Stimulated activated CD8-positive, alpha-beta memory T cell treated with anti-CD3 and anti-CD28 coated beads, Interleukin-4, amount 100 ng/mL, for 48 hours (primary cell): ENCODE measurements at places on chromosomes 12 and 14.
A peak's percentile ranks its signal among the peaks of the same experiment; 100 is the strongest.

GRCh38 chr12:6465467-6466183, 4.9 kb downstream of the VAMP1 start:
- peak; percentile 57 for DNase-seq

- DNase-seq: no peak
Observed at GRCh38 chr14:78875049-78875448, 704.9 kb downstream of the NRXN3 start.

- no peak for DNase-seq
Observed at GRCh38 chr12:113058553-113058952, 2.0 kb downstream of the DTX1 start.

DNA sequence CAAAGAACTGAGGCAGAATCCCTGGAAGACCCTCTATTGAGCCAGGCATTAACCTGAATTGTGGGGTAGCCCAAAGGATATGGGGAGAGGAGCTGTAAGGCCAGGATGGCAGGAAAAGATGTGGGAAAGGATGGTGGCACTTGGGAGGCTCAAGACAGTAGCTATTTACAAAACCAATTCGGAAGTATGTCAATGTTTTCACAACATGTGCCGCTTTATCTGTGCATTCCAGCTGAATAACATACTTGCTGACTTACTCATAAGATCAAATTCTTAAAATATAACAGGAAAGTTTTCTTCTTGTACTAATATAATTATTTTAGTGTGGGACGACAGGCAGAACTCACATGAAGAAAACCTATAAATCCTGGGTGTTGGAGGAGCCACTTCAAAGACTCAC, 10.6 kb downstream of the BBS10 start:
- DNase-seq: no peak

DNA sequence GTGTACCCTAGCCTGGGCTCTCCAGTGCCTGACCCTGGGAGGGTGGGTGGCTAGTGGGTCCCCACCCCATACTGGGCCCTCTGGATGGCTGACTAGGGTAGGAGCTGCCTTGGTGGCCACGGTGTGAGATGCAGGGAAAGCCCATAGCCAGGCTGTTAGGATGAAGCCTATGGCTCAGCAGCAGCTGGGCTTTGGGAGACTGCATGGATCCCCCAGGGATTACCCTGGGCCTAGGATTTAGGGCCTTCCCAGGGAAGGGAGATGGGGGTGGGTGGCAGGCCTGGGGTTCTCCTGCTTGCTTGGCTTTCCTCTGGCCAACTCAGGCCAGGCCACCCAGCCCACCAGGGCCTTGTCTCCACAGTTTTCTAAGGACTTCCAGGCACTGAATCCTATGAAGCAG, 6.3 kb downstream of the GSTZ1 start:
- DNase-seq: no peak

DNA sequence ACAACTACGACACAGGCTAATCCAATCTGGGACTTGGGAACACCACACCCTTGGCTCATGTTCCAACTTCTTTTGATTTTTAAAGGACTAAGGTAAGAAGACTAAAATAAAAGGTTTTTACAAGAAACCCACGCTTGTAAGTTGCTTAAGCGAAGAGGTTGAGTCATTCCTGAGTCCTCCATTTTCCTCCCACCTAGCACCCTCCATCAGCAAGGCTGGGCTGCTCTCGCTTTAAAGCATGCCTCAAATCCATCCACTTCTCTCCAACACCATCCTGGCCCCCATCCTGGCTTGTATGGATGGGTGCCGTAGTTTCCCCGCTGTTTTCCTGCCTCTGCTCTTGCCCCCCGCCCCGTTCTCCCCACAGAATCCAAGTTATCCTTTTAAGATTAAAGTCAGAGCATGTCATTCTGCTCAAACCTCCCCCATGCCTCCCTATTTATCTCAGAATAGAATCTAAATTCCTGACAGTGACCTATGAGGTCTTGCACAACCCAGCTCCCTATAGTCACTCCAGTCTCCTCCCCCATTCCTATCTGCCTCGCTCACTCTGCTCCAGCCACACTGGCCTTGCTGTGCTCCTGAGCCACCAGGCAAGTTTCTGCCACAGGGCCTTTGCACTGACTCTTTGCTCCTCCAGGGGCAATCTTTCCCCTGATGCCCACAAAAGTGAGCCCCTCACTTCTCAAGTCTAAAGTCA, 34.5 kb downstream of the SCARB1 start:
- no peak for DNase-seq

DNA sequence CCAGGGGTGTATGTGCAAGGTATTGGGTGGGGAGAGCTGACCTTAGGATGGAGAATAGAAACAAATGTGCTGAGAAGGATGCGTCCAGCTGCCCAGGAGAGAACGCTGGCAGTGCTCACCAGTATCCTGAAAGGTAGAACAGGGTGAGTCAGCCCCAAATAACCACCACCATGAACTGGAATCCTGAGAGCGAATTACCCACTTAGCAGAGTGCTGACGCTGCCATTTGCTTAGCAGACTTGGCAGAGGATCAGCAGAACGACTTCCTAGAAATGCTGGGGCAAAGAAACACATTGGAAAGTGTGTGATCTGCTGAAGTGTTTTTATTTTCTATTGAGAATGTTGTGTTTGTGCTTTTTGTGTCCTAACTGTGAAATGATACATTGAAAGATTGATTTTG, 213.6 kb downstream of the ADGRD1 start:
- no peak for DNase-seq

DNA sequence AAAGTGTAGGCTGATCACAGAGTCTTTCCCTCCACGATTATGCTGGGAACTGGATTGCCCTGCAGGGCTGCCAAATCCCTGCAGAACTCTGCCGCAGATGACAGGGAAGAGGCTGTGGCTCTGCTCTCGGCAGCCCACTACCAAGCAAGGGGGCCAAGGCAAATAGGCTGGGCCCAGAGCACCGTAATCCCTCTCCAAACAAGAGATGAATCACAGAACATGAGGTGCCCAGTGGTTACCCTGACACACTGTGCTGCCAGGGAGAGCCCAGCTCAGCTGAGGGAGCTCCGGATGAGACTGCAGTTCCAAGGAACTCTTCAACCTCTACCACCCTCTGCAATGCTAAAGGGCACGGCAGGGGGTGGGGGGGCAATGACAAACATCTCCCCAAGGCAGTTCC, 33.9 kb downstream of the STON2 start:
- DNase-seq: no peak

- DNase-seq: no peak
Observed at GRCh38 chr14:30305346-30305745, 253.6 kb upstream of the G2E3 start.

DNA sequence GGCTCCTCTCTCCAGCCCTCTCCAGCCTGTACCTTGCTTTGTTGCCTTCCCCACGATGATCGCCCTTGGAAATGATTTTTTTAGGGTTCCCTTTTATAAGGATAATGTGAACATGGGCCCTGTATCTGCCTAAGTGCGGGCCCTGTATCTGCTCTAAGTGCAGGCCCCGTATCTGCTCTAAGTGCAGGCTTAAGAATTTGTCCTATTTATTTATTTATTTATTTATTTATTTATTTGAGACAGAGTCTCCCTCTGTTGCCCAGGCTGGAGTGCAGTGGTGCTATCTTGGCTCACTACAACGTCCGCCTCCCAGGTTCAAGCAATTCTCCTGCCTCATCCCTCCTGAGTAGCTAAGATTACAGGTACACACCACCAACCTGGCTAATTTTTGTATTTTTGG, 22.5 kb downstream of the GALNT16 start:
- DNase-seq: no peak

GRCh38 chr12:111174251-111174960, 194.5 kb downstream of the PHETA1 start:
- no peak for DNase-seq

GRCh38 chr12:61098031-61098580, 1162.1 kb upstream of the USP15 start:
- no peak for DNase-seq

DNA sequence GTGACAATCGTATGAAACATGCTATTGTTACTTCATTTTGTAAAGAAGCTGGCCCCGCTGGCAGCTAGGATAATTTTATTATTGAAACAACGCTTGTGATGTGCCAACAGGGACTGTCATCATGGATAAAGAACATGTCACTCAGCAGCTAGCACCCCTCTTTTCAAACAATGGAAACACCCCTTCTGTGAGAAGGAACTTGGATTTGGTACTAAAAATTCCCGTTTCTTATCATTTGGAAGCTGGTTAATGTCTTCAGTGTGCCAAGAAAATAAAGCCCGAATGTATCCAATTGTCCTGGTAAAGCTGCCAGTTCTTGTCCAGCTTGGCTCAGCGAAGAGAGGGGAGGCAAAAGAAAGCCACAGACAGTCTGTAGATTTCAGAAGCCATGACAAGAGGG, 186.6 kb downstream of the PHLDA1 start:
- DNase-seq: no peak

DNA sequence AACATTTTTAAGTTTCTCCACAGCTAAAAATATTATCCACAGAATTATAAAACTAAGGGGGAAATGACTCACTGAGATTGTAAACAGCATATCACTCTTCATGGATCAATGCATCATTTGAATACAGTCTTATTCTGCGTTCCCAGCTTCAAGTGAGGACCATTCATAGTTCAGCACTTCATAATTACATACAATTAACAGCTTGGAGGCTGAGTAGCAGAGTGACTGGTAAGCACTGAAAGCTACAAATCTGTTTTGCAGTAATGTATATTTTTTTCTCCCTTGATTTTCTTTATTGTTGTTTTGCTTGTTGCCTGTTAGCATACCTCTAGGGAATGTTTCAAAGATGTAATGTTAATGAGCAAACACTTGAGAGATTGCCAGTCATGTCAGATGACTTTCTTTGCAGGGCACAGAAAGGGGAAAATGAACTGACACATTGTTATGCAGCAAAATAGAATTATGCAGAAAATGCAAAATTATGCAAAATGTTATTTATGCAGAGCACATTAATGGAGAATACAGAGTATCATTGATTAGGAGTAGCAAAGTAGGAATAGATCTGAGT, 138.6 kb downstream of the RPS29 start:
- DNase-seq: no peak

GRCh38 chr14:103286968-103287850, 46.8 kb upstream of the EIF5 start:
- no peak for DNase-seq

- no peak for DNase-seq
Observed at GRCh38 chr14:102392506-102392905, 29.8 kb downstream of the TECPR2 start.

DNA sequence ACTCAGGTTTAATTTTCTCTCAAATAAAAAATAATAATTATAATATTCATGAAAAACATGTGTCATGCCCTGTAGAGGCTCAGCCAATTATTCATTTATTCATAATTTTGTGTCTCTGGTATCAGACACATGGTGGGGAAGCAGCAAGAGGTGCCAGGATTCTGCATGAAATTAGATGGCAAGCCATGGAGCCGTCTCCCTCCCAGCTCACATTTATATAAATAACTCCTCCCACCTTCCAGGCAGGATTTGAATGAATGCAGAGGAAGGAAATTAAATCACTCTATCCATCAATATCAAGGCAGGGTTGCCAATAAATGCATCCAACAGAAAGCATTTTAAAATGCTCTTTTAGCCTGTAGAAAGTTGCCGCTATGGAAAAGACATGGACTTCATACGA, 98.1 kb downstream of the PTPRR start:
- DNase-seq: no peak

GRCh38 chr12:123062681-123063486, 82.4 kb downstream of the ARL6IP4 start:
- DNase-seq: no peak

- DNase-seq: no peak
Observed at GRCh38 chr14:59020382-59020781, 168.1 kb upstream of the DAAM1 start.

DNA sequence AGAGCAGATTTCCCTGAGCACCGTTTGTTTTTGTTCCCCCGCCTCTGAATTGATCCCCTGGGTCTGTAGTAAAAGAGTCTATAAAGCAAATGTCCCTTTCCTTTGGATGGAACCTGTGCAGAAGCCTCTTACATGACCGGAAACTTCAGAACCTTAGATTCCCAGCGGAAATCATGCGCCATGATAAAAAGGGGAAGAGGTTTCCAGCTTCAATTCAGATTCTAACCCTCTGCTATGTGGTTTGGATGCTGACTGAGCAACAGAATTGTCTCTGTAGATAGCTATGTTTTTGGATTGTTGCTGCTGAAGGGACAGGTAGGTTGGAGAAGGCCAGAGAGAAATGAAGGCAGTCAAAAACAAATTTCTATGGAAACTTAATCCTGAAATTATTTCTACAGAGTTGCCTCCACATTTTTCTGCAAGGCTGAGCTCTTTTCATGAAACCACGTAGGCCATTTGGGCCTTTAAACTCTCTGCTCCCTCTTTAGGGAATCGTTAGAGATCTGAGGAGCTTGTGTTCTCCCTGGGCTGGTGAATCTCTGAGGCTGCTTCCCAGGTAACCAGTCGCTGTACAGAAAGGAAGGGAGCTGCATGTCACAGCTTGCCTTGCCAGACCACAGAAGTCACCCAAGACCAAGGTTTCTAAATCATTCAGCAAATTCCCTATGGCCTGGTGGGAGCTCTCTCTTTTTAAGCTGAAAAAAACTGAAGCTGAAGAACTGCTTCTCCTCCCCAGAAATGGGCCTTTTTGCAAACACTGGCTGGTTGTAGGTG, 28.7 kb upstream of the OR10P1 start:
- no peak for DNase-seq

GRCh38 chr12:122004633-122005071, 17.0 kb upstream of the BCL7A start:
- DNase-seq: no peak

DNA sequence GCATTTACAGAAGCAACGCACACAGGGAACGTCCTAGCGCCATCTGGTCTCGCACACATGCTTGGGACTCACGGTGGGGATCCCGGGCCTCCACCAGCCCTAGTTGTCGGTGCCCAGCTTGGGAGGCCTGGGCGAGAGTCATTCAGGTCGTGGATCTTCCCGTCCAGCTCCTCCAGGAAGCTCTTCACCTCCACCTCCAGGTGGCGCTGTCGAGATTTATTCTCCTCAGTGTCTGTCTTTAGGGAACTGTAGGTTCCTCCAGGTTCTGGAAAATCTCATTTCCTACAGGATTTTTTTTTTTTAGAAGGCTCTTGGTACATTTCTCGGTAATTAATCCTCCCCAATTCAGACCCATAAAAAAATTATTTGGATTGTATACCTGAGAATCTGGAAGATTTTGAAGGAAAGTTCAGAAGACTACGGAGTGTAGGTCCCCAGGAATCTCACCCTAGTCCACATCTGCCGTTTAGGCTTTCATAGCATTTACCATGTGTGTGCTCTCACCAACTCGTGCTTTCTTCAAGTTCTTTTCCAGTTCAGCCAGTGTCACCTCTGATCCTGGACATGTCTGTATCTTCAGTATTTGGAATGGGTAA, 910.0 kb downstream of the TMEM121 start:
- peak; percentile 84 for DNase-seq

DNA sequence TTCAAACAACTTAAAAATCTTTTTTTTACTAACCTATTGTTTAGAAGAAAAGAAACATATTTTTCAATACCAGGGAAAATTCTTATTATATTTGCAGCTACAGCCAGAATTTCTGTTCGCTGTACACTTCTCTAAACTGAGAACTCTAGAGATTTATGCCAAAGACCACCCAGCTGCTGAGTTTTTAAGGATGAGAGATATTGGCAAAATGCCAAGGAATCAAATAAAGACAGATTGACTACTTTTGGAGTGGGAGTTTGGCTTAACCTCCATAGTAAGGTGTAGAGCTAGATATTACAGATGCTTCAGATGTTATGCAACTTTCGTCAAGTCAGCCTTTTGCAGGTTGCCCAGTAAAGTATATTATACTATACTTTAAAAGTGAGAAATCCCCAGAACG, 71.8 kb downstream of the TTLL5 start:
- DNase-seq: no peak
